Neural crest cell (in vitro differentiated cells): ENCODE measurements at places on chromosomes 5 and 9. TPM values are rescaled to one million over a fixed set of nuclear protein-coding genes. Genes with fewer than 3 reads are reported as not detected.

PCDHA1 gene
- 0.07 TPM in 1 of 2 replicates, not detected in the other for total RNA-seq

KCNV2 gene
- not detected in 2 replicates for total RNA-seq

SYK gene
- 0.98 and 1.4 TPM in 2 replicates for total RNA-seq

PCDHAC1 gene
- total RNA-seq, result 4.1 and 4.4 TPM in 2 replicates

FOXD4 gene
- 0.36 and 0.77 TPM in 2 replicates for total RNA-seq

PCDHA13 gene
- total RNA-seq, result 1.2 and 1.3 TPM in 2 replicates

UBQLN1 gene
- total RNA-seq, result 109 and 117 TPM in 2 replicates

NME5 gene
- 6.3 and 8.4 TPM in 2 replicates for total RNA-seq

C5orf52 gene
- total RNA-seq, result not detected in 2 replicates

HAUS6 gene
- 36.2 and 36.7 TPM in 2 replicates for total RNA-seq

SPATA9 gene
- 0.68 and 1.0 TPM in 2 replicates for total RNA-seq

EPB41L4B gene
- 1.2 and 1.4 TPM in 2 replicates for total RNA-seq

WDR70 gene
- 46.5 and 52.0 TPM in 2 replicates for total RNA-seq

AJM1 gene
- total RNA-seq, result 2.8 and 3.3 TPM in 2 replicates

GLT6D1 gene
- total RNA-seq, result not detected in 2 replicates

DTWD2 gene
- total RNA-seq, result 4.6 and 5.1 TPM in 2 replicates

HRCT1 gene
- not detected in 2 replicates for total RNA-seq

HOMER1 gene
- 28.1 and 29.3 TPM in 2 replicates for total RNA-seq
